ENCODE measurements at places on chromosomes 1 and 21. TPM values are rescaled to one million over a fixed set of nuclear protein-coding genes. Genes with fewer than 3 reads are reported as not detected.

SPATA46 gene
- not detected for total RNA-seq

GRCh38 chr21:33775100-33775828 is 133.0 kb downstream of the ITSN1 start:
- no peak for DNase-seq

TINAGL1 gene
- total RNA-seq, result 144 TPM

GRCh38 chr1:165497069-165498013 is 46.5 kb upstream of the LRRC52 start:
- DNase-seq, result no peak

DNA sequence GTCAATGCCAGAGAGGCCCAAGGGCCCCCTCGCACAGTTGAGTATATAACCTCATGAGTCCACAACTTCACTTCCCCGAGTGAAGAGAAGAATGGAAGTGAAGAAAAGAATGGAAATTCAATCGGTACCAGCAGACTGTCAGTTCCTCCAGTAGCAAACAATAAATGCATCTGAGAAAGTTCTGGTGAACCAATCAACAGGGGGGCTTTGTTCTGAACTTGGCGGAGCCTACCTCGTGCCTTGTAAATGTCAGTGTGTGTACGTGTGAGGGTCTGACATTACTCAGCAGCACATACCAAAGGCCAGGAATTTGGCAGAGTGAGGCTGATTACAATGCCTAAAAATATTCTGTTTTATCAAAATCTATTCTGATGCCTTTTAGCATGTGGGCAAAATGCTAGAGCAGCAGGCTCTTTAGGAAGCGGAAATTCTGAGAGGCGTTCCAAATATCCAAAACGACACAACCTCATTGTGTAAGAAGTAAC is 238.5 kb downstream of the LTN1 start:
- no peak for DNase-seq
